ENCODE measurements at places on chromosomes 13 and 19.

DNA sequence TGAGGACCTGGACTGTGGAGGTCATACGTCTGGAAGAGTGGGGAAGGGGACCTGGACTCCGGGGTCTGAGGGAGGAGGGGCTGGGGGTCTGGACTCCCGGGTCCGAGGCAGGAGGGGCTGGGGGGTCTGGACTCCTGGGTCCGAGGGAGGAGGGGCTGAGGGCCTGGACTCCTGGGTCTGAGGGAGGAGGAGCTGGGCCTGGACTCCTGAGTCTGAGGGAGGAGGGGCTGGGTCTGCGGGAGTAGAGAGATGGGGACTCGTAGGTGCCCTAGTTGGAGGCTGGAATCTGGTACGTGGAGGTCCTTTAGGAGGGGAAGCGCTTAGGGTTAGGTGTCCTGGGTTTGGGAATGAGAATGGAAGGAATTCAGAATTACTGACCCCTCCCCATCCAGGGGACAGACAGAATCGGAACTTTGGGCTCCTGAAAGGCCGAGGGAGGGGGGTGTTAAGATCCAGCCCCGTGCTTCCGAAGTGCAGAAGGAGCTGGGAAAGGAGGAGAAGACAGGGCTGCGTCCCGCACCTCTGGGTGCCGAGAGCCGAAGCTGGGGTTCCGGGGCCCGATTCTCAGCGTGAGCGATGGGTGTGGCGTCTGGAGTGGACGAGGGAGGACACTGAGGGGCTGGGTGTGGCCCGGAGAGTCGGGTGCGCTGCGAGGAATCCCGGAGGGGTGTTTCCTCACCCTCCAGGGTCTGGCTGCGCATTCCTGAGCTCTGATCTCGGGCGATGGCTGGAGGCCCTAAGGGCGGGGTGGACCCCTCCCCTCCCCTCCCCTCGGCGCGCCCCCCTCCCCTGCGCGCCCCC lies 608 bp downstream of the MYADM start:
- no peak for DNase-seq

GRCh38 chr13:45623516-45624090 lies 8.1 kb upstream of the ERICH6B start:
- DNase-seq, result peak; percentile 0

DNA sequence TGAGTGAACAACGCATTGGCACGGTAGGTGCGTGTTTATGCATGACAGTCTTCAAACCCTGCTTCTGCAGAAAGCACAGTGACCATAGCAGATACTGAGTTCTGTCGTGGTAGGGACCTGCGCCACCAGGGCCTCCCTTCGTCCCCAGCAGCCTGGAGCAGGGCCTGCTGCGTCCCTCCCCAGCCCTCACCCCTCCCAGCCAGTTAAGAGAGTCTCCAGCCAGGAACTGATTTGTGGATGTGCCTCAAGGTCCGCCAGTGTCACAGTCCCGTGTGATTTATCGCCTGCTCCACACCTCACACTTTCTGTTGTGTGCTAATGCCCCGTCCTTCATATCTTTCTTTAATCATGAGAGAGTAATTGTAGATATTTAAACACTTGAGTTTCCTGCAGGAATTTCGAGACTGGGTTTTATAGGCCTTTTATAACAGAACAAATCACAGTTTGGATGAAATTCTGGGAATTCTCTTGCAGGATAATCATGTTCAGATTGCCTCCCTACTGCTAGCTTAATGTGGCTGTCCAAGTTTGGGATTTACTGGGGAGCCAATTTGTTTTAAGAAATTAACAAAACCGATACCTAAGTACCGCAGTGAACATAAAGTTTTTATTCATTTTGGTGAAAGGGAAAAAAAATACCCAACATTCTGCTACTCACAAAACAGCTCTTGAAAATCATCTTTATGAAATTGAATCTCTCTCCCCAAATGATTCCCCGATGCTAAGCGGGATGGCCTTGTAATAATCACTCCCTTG lies 438.6 kb downstream of the TSHZ3 start:
- DNase-seq, result no peak

DNA sequence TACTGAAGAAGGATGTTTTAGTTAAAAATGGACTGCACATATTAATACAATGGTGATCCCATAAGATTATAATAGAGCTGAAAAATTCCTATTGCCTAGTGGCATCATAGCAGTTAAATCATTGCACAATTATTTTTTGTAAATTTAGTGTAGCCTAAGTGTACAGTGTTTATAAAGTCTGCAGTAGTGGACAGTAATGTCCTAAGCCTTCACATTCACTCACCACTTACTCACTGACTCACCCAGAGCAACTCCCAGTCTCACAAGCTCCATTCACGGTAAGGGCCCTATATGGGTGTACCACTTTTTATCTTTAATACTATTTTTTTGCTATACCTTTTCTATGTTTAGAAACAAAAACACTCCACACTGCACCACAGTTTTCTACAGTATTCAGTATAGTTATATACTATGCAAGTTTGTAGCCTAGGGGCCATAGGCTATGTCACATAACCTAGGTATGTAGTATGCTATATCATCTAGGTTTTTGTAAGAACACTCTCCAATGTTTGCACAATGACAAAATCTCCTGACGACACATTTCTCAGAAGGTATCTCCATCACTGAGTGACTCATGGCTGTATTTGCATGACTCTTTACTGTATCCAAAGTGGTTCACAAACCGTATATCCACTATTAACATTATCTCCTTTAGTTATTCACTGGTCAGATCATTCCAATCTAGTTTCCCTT lies 536.0 kb downstream of the KLF12 start:
- DNase-seq, result no peak

GRCh38 chr19:1343041-1343440 lies 40.7 kb upstream of the NDUFS7 start:
- no peak for DNase-seq

DNA sequence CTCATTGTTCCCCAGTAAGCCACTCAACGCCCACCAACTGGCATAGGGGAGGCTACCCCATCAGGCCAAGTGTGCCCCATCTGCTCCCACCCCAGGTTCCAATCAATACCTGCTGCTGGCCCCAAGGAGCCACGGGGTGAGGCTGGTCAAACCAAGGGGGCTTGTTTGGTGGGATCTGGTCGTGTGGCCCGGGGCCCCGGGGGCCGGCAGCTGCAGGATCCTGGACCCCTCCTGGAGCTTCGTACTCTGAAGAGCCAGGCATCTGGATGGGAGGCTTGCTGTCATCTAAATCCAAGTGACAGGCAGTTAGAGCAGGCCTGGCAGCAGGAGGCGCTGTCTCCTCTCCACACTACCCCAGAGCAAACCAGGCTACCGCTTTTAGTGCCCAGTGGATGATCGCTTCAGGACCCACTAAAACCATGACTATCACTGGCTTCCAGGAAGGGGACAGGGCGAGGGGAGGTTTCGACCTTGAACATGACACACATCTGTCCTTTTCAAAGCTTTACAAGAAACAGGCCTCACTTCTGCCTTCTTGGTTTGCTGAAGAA lies 14.2 kb downstream of the CHERP start:
- no peak for DNase-seq
